ENCODE measurements at places on chromosomes 2 and 18. TPM values are rescaled to one million over a fixed set of nuclear protein-coding genes. Genes with fewer than 3 reads are reported as not detected.

DNA sequence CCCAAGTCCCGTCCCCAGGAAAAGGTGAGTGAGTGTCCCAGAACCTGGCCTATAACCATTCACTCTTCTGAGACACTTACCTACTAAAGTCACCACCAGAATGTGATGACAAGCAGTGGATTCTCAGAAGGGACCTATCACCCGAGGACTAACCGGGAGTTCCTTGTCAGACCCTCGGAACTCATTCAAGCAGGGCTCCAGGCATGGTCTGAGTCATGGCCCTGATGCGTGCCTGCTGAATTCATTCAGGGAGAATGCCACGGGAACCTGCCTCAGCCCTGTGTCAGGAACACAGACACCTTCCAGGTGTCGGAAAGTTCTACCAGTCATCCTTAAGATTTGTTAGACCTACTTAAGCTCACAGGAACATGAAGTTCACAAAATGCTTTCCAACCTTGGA, 29.8 kb downstream of the ALPK2 start:
- no peak for DNase-seq

SFTPB gene
- not detected for total RNA-seq

SOX11 gene
- 3.1 TPM for total RNA-seq

CD226 gene
- total RNA-seq, result 0.36 TPM

GRCh38 chr2:30188292-30188691, 41.5 kb downstream of the YPEL5 start:
- DNase-seq, result no peak

DNA sequence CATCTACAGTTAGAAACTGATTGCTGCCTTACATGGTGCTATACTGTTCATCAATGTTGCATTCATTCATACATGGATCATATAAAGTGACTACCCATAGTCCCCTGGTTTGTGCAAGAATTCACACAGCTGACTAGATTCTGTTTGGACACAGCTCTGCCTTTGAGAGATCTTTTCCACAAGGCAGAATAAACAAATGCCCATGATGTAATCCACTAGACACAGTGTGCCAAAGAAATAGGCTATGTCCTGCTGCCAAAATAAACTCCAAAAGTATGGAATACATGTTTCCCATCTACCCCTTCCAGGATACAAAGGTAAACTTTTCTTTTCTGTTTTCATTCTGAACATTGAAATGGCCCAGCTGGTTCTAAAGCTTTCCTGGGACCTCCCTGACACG, 269.4 kb upstream of the CHAC2 start:
- no peak for DNase-seq

ACTR1B gene
- 79.9 TPM for total RNA-seq

DNA sequence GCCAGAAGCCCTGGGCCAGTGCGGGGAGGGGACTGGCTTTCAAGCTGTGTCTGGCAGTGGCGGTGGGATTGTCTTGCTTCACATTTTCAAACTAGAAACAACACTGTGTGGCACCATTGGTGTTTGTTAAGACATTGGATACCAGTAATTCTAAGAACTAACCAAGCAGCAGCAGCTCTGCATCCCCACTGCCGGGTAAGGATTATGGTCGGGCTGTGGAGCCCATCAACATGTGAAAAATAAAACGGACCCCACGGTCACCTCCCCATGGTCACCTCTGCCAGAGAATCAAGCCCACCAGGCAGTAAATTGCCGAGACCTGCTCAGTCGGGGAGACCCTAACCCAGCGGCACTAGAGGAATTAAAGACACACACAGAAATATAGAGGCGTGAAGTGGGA, 65.3 kb downstream of the C18orf63 start:
- DNase-seq, result no peak

GRCh38 chr18:46148810-46149209, 44.6 kb downstream of the HAUS1 start:
- DNase-seq, result no peak

DNER gene
- 17.1 TPM for total RNA-seq

GRCh38 chr2:158649846-158650245, 145.3 kb upstream of the DAPL1 start:
- no peak for DNase-seq

GRCh38 chr2:183227176-183227575, 102.9 kb downstream of the NUP35 start:
- DNase-seq, result no peak

- DNase-seq, result no peak
Measured at GRCh38 chr2:46748121-46748520, 167.5 kb downstream of the MCFD2 start.

BCL11A gene
- total RNA-seq, result 16.3 TPM
